ENCODE measurements at places on chromosomes 6 and 20.

DNA sequence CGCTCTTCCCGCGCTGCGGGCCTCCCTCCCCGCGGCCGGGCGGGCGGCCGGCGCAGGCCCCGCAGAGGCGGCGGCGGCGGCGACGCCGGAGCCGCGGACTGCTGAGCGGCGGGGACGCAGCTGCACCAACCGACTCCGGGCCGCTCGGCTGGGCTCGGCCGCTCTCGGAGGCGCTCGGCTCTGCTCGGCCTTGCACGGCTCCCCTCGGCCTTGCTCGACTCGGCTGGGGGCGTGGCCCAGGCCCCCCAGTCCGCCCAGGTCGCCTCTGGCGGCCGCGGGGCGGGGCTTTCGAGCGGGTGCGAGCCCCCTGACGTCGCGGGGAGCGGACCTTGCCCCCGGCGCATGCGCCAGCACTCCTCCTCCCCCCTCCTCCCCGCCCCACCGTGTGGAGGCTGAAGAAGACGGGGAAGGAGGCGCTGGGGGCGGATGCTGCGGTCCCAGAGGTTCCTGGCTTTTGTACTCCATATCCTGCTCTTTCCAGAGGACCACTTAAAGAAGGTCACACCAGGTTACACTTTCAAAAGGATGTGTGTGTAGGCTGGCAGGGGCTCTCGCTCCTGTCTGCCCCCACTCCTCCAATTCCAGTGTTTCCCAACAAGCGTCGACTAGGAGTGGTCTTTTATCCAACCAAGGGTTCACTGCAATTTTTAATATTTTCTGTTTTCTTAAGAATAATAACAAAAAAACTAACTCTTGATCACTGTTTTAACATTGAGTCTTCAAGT lies at the start of gene ZHX3:
ZHX3 (minus strand) TSS at position 186 of the 725 bp plus-strand sequence. CDS start 112,815 bp downstream, outside the sequence.
- DNase-seq, result peak; percentile 98

- DNase-seq, result peak; percentile 83
Measured at GRCh38 chr6:155125906-155126305, 130.8 kb downstream of the TIAM2 start.

GRCh38 chr6:72835749-72836148 lies 213.9 kb downstream of the KCNQ5 start:
- no peak for DNase-seq

DNA sequence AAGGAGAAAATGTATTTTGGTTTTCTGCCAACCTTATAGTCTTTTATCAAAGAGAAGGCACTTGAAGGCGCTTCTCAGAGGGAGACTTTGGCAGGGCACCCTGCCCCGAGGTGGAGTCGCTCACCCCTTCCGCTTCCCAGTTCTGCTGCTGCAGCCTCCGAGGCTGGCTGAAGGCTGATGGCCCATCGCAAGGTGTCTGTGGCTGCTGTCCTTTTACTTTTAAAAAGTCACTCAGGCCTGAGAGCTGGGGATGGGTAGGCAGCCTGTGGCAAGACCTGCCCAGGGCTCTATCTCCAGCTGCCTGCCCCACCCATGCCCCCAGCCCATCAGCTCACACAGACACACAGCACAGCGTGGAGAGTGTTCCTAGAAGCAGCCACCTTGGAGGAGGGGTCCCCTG lies 206.6 kb upstream of the CST7 start:
- no peak for DNase-seq

- no peak for DNase-seq
Measured at GRCh38 chr20:61891476-61891875, 174.2 kb downstream of the TAF4 start.

GRCh38 chr6:4896401-4896800 lies 107.4 kb downstream of the RPP40 start:
- peak; percentile 37 for DNase-seq

DNA sequence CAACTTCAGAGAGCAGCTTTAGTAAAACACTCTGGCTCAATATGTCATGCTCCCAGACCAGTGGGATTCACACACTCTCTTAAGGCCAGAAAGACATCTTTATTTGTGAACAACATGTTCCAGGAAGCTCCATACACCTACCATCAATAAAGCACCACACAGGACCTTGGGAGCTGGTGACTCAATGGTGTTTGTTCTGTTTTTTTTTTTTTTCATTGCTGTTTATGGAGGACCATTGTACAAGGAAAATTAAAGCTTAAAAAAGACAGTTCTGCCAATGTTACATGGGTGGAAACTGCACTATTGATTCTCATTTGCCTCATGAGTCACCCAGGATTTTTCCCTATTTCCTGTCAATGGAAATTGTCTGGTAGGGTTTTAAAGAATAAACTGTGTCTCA lies 36.3 kb upstream of the TENT5A start:
- no peak for DNase-seq
